ENCODE measurements at places on chromosomes 16 and 17.

DNA sequence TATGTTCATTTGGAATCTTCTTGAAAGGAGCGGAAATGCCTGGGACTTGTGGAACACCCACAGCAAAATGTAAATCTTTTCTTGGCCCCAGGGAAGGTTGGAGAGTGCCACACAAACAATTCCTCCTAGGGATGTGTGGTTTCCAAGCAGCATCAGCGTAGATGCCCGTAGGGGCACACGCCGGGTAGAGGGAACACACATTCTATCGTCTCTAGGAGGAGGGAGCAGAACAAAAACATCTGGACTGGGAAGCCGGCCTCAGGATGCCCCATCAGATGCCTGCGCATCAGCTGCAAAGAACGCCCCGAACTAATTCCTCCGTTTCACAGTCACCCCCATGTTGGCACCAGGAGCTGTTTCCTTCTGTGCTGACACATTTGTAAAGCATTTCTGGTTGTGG, 357.9 kb upstream of the ZFHX3 start:
- no peak for DNase-seq

GRCh38 chr17:73519714-73520368, 124.4 kb downstream of the SDK2 start:
- no peak for DNase-seq

GRCh38 chr17:8147141-8147804, 4.9 kb downstream of the PER1 start:
- DNase-seq, result no peak

- no peak for DNase-seq
These were observed 268.1 kb upstream of the TBX2 start for GRCh38 chr17:61131585-61131984.

DNA sequence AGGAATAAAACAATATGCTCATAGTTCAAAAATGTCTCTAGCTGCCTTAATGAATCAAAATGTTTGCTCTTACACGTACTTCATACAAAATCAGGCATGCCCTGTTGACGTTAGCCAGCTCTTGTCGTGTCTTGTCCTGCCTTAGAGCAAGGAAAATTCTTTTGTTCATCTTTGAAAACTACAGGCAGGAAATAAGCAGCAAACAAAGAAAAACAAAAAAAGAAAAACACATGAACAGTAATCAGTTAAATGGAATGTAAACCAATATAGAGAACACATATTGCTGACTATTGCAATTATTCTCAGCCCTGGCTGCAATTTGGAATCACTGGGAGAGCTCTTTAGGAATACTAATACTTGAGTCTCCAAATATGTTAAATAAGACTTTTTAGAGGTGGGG, 1.7 kb downstream of the CAPNS2 start:
- DNase-seq, result no peak

- no peak for DNase-seq
These were observed 15.9 kb upstream of the USP10 start for GRCh38 chr16:84683691-84684591.

DNA sequence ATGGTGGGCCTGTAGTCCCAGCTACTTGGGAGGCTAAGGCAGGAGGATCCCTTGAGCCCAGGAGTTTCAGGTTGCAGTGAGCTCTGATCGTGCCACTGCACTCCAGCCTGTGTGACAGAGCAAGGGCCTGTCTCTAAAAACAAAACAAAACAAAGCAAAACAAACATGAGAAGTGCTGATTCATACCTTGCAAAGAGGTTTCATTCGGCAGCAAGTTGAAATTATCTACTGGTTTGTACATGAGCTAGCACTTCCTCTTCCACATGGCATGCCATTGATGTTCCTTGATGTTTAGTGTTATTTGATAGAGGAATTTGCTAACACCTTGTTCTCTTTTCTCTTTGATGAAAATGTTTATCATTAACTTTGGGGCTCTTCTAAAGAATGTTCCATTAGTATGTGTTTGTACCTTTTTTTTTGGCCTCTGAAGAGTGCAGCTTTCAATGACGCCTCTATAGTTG, 50.6 kb downstream of the SPECC1 start:
- no peak for DNase-seq

- no peak for DNase-seq
These were observed 76.0 kb downstream of the METRNL start for GRCh38 chr17:83155128-83156121.

DNA sequence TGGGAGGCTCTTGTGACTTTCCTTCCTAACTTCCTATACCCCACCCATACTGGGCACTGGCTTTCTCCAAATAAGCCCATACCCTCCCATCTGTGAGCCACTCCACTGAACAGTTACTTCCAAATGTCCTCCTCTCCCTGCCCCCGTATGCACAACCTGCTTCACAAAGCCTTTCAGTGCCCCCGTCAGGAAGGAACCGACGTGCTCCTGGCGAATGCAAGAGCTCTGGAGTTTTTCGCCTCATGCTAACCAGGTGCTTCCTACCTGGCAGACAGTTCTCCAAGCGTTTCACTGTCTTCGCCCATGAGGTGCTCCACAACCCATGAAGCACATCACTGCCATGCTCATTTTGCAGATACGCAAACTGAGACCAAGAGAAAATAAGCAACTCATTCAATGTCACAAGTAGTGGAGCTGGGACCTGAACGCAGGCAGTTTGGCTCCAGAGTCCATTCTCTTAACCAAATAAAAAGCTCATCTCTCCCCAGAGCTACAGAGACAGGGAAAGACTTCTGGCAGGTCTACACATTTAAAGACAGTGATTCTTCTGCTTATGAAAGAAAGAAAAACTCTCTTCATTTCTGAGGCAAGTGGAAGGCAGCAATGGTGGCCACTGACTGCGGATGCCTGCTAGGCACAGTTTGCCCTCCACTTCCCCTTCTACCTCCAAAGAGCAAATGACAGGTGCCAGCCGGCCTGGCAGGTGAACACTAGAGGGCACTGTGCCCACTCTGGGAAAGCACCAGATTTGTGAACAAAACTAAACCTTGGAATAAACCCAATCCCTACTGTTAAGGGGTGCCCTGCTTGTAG, 23.8 kb downstream of the SPHK1 start:
- peak; percentile 62 for DNase-seq

GRCh38 chr17:7561028-7561575, 617 bp upstream of the SENP3 start:
- DNase-seq, result peak; percentile 58

- peak; percentile 73 for DNase-seq
These were observed 15.7 kb upstream of the CPPED1 start for GRCh38 chr16:12819126-12820117.

GRCh38 chr17:72846399-72846798, 246.1 kb downstream of the SLC39A11 start:
- DNase-seq, result no peak

DNA sequence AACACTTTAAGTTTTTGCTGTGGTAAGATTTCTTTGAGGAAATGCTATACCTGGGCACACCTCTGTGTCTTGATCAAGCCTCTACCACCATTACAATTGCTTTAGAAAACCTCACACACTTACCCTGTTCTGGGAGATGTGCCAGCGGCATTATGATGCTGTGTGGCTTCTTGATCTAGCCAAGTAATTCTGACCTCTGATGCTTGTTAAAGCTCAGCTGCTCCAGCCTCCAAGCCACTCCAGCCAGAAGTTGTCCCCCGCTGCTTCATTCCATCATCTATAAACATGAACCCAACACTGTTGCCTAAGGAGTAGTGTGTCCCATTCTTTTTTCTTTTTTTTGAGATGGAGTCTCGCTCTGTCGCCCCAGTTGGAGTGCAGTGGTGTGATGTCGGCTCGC, 60.1 kb downstream of the CYLD start:
- no peak for DNase-seq

GRCh38 chr16:1963806-1964505, 670 bp downstream of the RPS2 start:
- DNase-seq, result no peak

DNA sequence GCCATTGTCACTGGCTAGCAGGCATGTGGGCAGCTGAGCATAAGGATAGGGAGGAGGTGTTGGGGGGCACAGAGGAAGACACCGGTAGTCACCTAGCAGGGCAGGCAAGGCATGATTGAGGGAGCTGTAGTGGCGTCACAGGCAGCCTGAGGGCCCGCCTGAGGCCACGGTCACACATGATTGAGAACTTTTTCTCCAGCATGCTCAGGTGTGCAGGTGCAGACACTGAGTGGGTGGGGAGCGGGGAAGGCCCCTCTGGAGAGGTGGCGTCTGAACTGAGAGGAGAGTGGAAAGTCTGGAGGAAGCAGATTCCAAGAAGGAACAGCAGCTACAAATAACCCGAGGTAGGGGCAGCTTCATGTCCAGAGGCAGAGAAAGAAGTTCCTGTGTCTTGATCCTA, 10.9 kb upstream of the ARMC7 start:
- DNase-seq, result no peak

- no peak for DNase-seq
These were observed 9.1 kb downstream of the FOXK2 start for GRCh38 chr17:82528484-82529265.

GRCh38 chr17:40021451-40021971, 6.3 kb downstream of the CSF3 start:
- DNase-seq, result no peak

GRCh38 chr17:17175917-17176316, 30.2 kb downstream of the PLD6 start:
- peak; percentile 19 for DNase-seq

DNA sequence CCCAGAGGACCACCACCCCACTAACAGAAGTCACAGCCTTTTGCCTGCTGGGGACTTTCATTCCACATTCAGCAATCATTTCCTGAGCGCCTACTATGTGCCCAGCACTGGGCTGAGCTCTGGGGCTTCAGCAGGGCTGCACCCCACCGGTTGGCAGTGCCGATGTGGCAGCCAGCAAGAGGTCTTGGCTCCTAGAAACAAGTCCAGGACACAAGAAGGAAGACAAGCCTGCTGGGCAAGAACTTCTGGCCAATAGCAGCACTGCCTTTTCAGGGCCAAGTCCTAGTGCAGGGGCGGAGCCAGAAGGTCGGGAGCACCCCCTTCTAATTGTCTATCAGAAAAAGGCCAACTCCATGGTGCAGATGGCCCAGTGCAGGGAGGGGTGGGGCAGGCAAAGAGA, 13.0 kb upstream of the HOXB9 start:
- no peak for DNase-seq

GRCh38 chr16:77183137-77183536, 7.9 kb upstream of the MON1B start:
- no peak for DNase-seq

DNA sequence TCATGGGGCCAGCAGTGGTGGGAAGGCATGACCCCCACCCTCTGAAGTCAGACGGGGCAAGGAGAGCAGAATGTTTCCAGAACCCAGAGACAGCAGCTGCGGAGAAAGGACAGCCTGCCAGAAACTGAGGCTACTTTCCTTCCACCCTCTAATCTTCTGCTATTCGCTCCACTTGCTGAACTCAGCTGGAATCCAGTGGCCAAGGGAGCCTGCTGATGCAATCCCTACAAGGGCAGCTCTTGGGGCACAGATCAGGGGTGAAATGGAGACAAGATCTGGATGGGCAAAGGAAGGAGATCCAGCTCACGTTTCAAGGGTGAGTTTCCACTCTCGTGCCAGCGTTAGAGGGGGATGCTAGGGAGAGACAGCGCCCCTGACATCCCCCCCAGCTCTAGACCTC, 479.1 kb downstream of the SLC39A11 start:
- DNase-seq, result no peak

- peak; percentile 67 for DNase-seq
These were observed 634 bp downstream of the KANSL1 start for GRCh38 chr17:46192439-46193150.

DNA sequence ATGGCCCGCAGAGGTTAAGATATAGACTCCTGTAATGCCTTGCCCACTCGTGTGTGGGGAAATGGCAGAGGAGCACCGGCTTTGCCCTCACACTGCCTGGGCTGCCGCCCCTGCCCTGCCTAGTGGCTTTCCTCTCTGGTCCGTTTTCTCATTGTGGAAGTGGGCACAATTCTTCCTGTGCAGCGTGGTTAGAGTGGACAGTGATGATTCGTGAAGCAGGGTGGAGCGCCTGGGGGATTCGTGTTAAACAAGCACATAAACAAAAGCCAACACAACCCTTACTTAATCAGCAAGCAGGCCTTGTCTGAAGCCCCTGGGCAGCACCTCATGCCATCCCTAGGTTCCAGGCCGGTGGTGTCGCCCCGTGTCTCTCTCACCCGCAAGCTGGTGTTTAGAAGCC, 269.7 kb downstream of the SEC14L1 start:
- no peak for DNase-seq

DNA sequence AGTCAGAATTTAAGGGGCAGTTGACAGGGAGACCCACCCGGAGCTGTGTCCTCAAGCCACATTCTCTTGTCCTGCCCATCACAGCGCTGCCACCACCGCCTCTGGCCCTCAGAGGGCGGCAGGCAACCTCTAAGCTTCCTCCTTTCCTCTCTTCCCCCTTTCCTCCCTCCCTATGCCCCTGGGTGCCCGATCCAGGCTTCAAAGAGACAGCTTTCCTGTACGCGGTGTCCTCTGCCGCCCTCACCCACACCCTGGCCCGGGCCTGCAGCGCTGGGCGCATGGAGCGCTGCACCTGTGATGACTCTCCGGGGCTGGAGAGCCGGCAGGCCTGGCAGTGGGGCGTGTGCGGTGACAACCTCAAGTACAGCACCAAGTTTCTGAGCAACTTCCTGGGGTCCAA, 23.5 kb downstream of the WNT9B start:
- no peak for DNase-seq
